Left ventricle myocardium superior (tissue), 1 donor: ENCODE measurements at places on chromosomes 1 and 21.

GRCh38 chr1:34263406-34263805 lies 86.7 kb downstream of the C1orf94 start:
- DNase-seq: no peak

- no peak for DNase-seq
These were observed 19.2 kb upstream of the EPS8L3 start for GRCh38 chr1:109782927-109783326.

GRCh38 chr1:151459331-151460046 lies at the start of gene POGZ:
TSS of gene POGZ (minus strand) at chr1:151459494. CDS start at chr1:151442204, 17,290 bp downstream.
- peak; percentile 97 for DNase-seq

DNA sequence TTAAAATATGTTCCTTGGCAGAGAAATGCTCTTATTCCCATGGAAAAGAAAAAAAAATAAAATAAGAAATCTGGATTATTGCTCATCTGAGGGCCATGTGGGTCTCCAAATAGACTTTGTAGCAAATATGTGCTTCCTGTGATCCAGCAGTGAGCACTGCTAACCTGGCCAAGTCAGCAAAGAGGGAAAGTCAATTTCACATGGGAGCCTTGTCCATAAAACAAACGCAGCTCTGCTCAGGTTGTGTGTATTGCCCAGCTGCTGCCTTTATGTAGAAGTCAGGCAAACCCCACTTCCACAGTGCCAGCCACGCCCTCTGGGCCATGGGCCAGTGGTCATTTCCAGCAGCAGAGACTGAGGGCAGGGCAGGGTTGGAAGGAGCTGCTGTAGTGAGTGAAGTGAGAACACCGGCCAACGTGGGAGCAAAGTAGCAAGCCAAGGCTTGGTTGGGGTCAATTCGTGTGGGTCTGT lies 174.3 kb downstream of the LYPLAL1 start:
- DNase-seq: peak; percentile 76

DNA sequence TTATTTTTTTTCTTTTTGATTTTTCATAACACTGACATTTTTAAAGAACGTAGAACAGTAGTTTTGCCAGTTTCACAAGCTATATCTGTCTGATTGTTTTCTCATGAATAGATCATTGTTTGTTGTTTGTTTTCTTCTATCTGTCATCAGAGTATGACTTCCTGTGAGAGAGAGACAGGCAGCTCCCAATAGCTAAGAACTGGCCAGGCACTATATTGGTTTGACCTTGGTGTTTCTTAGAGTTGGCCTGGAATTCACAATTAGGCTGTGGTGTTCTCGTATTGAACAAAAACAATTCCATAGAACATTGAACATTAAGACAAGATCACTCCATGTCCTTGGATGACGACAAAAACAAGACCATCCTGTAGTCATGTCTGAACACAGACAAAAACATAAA lies 43.4 kb downstream of the RPS6KC1 start:
- no peak for DNase-seq

GRCh38 chr1:63747445-63747844 lies 26.4 kb upstream of the ROR1 start:
- DNase-seq: peak; percentile 56

GRCh38 chr1:208757846-208758245 lies 513.7 kb upstream of the PLXNA2 start:
- DNase-seq: no peak

- DNase-seq: peak; percentile 100
These were observed at the start of gene CAP1 for GRCh38 chr1:40040511-40041465. TSS of gene CAP1 (plus strand) at chr1:40040729. CDS start at chr1:40059347, 18,618 bp downstream.

DNA sequence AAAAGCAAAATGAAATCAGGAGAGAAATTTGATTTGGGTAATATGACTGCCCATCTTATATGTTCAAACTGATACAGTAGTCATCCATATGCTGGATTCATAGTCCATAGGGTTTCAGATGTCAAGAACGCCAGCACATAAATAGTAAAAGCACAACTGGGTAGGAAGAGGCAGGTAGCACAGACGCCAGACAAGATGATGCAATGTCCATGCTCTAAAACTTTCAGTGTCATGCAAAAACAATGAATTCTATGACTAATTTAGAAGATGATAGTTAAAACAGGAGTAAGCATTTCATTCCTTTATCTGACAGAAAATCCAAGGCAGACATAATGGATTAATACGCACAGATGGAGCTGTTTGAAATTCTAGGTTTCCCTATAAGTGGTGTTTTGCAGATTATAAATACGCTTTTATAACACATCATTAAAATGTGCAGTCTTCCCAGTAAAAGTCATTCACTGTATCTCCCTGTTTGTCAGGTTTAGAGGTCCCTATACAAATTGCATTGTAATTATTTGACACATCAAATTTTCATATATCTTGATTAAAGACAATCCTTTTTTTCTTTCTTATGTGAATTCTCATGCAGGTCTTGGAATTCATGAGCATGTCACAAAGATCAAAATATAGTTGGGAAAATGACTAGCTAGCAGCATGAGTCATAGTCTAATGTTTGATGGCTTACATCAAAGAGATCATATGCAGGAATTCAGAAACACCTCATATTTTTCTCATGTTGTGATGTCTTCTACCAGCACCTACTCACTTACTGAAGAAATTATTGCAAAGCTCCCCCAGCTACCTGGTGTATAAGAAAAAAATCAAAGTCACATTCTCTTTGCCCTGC lies 139.9 kb downstream of the DSCAM start:
- no peak for DNase-seq

DNA sequence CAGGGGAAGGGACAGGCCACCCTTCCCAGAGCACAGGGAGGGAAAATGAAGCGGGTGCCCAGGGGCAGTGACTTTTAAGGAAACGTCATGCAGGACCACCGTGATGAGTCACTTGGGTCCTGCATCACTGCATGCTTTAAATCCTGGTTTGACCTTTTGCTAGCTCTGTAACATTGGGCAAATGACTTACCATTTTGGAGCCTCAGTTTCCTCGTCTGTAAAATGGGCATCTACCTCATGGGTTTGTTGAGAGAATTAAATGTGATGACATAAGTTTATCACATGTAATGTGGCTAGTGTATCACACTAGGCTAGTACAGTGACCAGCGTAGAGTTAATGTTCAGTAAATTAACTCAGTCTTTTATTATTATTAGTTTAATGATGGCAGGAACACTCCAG lies 114.8 kb upstream of the IGSF21 start:
- no peak for DNase-seq

- DNase-seq: no peak
These were observed 56.6 kb upstream of the CR2 start for GRCh38 chr1:207397525-207397926.

DNA sequence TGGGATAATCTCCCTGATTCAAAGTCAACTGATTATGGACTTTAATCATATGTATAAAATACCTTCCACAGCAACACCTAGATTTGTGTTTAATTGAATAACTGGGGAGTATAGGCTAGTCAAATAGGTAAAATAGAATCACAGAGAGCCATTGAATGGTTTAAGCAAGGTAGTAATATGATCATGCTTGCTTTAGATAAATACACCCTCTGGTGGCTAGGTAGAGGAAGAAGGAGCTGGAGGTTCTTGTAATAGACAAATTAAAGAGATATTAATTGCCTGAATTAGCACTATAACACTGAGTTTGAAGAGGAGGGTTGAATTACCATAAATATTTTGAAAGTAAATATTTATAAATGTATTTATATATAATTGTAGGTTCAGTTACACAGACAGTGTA lies 40.3 kb downstream of the DIRAS3 start:
- no peak for DNase-seq

- peak; percentile 78 for DNase-seq
These were observed 26.5 kb upstream of the PLA2G2C start for GRCh38 chr1:20212685-20213331.

DNA sequence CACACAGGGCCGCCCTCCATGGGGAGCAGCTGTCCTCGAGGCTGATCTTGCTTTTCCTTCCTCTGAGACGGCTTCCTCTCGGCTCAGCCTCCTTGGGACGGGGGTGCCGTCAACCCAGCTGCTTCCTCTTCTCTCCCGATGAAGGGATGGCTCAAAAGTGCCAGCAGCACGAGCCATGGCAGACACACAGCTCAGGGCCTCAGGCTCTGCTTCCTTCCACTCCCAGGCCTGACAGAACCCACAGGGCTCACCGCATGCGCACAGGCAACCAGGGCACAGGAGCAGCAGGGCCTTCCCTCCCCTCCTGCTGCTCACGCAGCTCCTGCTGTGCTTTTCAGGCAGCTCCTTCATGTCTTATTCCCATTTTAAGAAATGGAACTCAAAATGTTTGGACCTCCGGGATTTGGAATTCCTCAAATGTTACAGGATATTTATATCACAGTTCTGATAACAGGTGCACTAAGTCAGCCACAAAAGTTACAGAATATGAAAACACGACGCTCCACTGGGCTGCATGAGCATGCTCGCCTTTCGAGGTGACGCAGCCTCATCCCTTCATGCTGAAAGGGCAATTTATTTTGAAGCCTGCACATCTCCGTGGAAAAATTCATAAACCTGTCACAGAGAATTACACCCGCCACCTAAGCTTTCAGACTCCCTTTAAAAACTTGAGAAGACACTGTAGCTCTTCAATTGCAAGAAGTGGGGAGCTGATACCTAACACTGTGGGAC lies 84.4 kb downstream of the HSF2BP start:
- peak; percentile 68 for DNase-seq
